Suppressor macrophage treated with lipopolysaccharide for 4 hours (primary cell): ENCODE measurements at places on chromosomes 5 and 9.

DNA sequence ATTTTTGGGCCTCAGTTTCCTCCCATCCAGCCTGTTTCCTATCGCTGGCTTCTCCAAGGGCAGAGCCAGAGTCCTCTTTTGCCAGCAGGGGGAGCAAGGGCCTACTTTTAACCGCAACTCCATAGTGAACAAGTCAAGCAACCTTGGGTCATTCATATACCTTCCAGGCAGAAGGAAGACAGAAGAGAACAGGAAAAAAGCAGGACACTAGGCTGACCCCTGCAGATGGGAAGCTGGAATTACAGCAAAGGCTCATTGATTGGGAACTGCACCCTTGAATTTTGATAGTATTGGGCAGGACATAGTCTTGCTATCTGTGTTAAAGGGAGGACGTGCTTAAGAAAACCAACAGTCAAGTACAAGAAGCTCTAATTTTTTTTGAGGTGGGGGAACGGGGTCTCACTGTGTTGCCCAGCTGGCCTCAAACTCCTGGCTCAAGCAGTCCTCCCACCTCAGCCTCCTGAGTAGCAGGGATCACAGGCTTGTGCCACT, 30.1 kb downstream of the QRFP start:
- peak; percentile 85 for DNase-seq

- DNase-seq, result no peak
Observed at GRCh38 chr9:114687034-114687433, 5.0 kb upstream of the TEX48 start.

DNA sequence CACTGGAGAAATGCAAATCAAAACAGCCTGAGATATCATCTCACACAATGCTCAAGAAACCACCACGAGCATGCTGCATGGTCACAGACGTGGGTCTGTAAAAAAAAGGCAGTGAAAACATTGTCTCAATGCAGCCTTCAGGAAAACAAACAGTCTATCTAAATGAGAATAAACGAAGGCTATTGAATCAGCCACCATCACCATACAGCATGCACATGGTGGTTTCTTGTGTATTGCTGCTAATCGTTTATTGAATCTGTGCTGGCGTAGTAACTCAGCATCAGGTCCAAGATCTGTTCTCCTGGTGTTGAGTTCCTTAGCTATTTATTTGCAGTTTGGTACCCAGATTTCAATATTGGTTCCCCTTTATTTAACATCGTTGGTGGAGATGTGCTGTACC, 1115.0 kb downstream of the CDH18 start:
- no peak for DNase-seq

- no peak for DNase-seq
Observed at GRCh38 chr5:171848006-171848405, 62.4 kb downstream of the SMIM23 start.

DNA sequence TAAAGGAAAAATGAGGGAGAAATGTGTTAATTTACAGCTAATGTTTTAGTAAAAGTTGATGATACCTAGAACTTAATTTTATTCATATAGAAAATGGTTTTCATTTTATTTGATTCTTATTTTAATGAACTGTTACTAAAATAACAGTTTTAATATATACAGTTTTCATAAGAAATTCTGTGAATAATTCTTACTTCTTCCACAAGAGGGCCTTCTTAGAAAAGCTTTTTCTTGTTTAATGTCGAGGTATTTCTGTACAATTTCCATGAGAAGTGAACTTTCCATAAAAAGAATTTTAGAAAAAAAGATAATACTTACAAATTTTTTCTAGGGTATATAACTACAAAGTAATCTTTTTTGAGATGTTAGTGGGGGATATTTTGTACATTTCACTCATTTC, 73.9 kb downstream of the KLF9 start:
- peak; percentile 60 for DNase-seq

DNA sequence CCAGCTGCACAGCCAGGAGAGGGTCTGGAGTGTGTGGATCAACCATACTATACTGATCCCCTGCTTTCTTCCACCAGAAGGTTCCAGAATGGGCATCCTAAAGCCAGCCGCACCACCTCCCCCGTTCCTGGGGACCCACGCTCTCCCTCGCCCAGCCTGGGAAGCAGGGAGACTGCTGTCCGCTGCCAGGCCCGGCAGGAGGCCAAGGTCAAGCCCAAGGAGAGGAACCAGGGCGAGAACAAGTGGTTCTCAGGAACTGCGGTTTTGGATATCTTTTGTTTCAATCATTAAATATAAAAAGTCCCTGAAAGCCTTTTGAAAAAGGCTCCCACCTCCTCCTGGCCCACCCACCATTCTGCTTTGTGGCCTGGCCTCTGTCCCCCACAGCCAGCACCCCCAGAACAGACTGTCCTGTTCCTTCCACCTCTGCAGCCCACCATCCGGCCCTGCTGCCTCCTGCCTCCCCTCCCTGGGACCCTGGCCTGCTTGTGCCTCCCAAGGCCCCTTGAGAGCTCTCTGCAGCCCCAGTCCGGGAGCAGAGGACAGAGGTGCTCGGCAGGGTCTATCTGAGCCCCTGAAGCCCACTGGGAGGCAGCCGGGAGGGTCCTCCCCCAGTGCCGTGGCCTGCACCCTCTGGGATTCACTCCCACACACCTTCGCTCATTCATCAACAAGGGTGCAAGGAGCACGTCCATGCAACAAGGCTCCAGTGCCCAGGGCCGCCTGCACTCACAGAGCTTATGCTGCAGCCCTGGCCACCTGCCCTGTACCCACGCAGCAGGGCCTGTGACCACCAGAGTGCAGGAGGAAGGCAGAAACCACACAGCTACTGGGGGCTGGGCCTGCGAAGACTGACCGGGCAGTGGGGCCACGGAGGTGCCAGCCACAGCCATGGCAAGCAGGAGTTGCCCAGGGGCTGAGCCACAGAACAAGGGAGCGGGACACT, 614 bp upstream of the LCN6 start:
- DNase-seq, result no peak

DNA sequence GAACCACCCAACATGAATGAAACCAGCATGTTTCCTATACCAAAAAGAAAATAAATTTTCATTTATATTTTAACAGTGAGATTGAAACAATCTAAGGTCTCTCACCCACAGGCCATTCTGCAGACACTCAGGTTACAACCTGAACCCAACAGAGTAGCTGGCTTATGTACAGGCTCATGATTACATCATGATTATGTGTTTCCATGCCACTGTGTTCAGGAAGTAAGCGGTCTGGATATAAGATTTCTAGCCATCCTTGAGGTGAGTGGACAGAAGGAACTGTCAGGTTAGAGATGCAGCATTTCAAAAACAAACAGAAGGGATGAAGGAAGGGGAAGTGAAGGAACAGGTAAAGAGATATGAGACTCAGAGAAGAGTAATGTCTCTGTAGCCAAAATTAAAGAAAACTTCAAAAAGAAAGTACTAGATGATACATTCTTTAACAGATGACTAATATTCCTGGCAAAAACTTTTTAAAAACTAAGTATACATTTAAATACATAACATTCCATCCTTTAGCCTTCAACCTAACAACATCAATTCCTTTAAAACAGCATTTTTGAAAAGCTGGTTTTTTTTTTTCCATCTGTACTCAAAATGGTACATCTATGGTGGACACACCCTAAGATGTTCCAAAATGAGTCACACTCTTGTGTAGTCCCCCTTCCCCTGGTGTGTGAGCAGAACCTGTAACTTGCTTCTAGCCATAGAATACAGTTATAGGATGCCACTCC, 119.8 kb downstream of the LPAR1 start:
- no peak for DNase-seq

GRCh38 chr9:120513825-120514396, 66.1 kb downstream of the CDK5RAP2 start:
- no peak for DNase-seq

- peak; percentile 52 for DNase-seq
Observed at GRCh38 chr5:83441747-83442146, 29.8 kb upstream of the VCAN start.
